Stimulated activated CD4-positive, alpha-beta T cell treated with anti-CD3 and anti-CD28 coated beads, Interleukin-1b, Interleukin-23, amount 100 ng/mL, for 1 hour (primary cell): ENCODE measurements at places on chromosomes 3 and 15.

- DNase-seq: no peak
Observed at GRCh38 chr15:44157679-44158078, 37.4 kb downstream of the FRMD5 start.

GRCh38 chr3:155500194-155500818, 206.8 kb upstream of the STRIT1 start:
- no peak for DNase-seq

DNA sequence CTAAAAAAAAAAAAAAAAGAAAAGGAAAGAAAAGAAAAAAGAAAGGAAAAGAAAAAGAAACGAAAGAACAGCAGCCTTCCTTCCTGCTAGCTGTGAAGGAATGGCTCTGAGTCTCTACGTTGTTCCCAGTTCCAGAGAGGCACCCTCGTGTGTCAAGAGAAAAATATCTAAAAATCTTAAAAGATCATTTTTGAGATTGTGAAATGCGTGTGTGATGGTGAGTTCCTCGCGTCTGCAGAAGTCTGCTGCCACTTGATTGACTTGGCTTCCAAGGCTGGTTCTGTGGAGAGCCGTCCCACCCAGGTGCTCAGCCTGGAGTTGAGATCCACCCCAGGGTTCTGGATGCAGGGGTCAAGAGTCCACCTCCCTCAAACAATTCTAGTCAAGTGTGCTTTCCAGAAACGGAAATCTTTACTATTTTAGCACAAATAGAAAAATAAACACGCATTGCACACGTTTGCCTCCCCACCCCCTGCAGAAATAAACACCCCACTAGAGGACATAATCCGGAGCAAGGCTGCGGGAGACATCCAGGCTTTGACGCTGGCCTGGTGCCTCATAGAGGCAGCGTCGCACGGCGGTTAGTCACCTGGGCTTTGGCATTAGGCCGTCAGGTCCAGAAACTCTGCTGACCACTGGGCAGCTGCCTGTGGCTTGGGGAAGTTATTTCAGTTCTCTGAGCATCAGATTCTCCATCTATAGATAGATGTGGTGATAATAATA, 265.4 kb downstream of the FAM43A start:
- DNase-seq: no peak

DNA sequence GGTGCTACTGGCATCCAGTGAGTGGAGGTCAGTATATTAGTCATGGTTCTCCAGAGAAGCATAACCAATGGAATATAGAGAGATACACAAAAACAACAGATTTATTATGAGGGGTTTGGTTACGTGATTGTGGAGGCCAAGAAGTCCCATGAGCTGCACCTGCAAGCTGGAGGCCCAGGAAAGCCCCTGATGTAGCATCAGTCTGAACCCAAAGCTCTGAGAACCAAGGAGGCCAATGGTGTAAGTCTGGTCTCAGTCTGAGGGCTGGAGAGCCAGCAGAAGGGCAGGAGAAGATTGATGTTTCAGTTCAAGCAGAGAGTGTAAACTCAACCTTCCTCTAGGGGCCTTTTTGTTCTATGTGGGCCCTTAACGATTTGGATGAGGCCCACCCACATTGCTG, 144.1 kb downstream of the KLF13 start:
- DNase-seq: no peak

DNA sequence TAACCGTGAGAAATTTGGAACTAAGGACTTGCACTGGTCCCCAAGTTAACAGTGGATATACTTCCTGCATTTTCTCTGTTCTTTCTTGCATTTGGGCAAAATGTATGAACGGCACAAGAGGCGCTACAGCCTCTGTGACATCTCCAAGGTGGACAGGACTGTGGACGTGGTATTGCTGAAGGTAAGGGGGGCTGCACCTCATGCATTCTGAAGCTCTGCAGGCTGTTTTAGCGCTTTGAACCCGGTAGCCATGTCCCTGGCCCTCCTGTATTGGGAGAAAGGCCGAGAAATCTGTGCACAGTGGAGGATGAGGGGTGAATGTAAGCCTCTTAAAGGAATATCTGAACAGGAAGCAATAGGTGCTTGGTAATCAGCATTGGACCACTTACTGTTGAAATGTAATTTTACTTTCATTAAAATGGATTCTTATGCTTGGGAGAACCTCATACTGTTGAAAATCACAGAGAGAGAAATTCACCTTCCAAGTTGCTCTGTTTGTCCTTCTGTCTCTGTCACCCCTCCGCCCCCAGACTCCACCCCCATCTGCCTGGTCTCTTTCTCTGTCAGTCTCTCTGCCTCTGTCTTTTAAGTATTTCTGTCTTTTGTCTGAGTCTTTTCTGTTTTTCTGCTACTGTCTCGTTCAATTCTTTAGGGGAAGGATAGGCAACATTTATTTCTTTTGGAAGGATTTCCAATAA, 174.6 kb downstream of the KLHL25 start:
- DNase-seq: no peak

- DNase-seq: no peak
Observed at GRCh38 chr3:15099364-15100098, 583 bp upstream of the RBSN start.

DNA sequence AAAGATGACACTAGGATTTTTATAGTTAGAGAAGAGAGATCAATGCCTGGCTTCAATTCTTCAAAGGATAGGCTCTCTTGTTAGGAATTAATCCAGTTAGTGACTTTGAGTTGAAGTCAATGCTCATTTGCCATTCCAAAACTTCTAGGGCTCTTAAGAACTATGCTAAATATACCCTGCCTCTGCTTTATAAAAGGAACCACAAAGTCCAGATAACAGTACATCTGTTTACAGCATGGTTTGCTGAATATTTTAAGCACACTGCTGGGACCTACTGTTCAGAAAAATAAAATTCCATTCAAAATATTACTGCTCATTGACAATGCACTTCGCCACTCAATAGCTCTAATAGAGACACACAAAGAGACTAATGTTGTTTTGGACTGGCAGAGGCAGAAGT, 786.6 kb upstream of the DPPA4 start:
- DNase-seq: no peak

DNA sequence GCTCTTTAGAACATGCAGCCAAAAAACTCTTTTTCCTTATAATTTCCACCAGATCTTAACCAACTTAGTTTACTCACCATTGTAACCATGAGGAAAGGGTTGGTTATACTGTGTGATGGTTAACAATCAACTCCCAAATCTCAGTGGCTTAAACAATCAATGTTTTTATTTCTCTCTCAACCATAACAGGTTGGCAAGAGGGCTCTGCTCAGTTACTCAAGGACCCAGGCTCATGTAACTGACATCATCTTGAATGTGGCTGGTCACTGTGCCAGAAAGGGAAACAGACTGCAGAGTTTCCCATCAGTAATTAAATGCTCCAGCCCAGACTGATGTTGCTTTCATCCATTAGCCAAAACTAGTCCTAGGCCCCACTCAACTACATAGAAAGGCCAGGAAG, 69.0 kb downstream of the ANKRD28 start:
- no peak for DNase-seq

GRCh38 chr15:25619076-25619475, 180.3 kb upstream of the UBE3A start:
- no peak for DNase-seq

DNA sequence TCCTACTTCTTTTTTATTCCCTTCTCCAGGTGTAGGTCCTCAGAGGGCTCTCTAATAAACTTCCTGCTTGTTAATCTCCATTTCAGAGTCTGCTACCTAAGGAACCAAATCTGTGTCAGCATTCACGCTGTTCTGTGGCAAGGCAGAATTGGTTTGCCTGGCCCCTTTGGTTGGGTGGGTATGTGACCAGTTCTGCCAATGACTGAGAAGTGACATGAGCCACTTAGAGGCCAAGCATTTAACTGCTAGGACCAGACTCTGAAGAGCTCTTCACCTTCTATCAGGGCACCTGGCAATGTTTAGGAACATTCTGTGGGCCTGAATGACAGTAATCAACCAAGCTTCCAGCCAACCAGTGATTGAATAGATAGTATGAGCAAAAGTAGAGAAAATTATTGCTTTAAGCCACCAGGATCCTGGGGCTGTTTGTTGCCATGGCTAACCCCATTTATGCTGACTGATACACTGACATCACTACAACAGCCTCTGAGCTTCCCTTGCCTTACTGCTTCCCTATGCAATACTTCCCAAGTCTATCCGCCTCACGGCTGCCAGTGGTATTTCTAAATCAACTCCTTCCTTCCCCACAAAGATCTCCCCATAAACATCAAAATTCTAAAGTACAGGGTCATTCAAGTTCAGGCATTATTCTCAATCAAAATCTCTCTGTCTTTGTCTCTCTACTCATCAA, 7.6 kb downstream of the FRMD4B start:
- DNase-seq: no peak

DNA sequence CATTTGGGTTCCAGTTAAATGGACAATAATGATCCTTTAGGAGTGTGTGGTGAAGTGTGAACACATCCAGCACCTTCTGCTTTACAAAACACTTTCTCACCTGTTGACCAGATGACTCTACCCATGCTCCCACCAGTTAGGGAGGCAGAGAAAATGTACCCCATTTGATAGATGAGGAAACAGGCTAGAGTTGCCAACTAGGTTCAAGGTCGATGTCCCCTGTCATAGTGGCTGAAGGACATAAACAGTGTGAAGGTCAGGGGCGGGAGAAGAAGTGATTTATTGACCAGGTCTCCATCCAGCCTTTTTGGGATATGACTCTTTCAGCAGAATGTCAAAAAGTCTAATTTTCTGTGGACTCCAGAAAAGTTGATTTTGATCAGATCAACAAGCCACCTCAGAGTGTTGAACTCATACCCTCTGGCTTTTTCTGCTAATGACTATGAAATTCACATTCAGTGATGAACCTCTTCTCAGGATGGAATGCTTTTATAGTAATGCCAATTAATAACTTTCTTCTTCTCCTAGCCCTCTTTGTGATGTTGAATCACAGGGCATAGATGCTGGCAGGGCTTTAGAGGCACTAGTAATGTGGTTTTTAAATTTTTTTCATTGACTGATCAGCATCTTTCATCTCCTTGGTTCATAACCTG, 57.5 kb downstream of the CPN2 start:
- DNase-seq: no peak

DNA sequence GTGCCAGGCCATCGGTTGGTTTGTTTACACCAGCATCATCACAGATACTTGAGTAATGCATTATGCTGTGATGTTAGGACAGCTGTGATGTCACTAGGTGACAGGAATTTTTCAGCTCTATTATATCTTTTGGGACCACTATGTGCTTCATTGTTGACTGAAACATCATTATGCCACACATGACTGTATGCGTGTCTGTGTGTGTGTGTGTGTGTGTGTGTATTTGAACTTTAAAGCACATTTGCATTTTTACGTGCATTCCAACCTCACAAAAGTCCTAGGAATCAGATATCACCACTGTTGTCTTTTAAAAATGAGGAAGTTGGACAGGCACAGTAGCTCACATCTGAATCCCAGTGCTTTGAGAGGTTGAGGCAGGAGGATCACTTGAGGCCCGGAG, 223.0 kb downstream of the TBL1XR1 start:
- DNase-seq: no peak

GRCh38 chr15:78216276-78217104, 17.9 kb downstream of the ACSBG1 start:
- DNase-seq: no peak

GRCh38 chr3:2578560-2578959, 479.9 kb downstream of the CNTN4 start:
- DNase-seq: no peak

- DNase-seq: no peak
Observed at GRCh38 chr3:108391917-108392593, 95.7 kb downstream of the HHLA2 start.

GRCh38 chr3:41163421-41163820, 35.9 kb upstream of the CTNNB1 start:
- no peak for DNase-seq

DNA sequence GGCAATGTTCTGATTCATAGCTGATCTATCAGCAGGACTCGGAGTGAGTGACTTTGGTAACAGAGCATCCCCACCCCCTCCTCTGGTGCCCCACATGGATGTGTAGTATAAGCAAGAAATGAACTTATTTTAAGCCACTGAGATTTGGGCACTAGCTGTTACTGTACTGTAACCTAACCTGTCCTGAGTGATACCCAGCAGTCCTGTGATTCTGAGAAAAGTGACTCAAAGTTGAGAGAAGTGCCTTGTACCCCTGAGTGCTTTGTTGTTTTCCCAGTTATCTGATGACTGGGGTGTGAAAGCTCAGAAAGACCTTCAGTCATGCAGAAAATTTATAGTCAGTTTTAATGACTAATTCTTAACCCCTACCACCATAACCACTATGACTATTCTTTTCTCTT, 439.9 kb upstream of the RBMS3 start:
- no peak for DNase-seq

DNA sequence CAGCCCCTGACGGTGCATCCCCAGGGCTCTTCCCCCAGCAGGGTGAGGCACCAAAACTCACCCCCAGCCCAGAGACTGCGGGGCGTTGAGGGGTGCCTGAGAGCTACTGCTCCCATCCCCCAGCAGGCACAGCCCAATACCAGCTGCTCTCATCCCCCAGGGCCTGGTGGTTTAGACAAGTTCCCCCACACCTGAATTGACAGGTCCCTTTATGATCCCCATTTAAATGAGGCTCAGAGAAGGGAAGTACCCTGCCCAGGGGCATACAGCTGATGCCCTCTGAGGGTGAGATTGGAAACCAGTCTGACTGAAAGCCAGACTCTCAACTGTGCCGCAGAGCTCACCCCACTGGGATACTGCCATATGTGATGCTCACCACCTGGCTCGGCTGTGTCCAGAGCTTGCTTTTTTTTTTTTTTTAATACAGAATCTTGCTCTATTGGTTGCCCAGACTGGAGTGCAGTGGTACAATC, 20.1 kb downstream of the DUSP7 start:
- DNase-seq: no peak

DNA sequence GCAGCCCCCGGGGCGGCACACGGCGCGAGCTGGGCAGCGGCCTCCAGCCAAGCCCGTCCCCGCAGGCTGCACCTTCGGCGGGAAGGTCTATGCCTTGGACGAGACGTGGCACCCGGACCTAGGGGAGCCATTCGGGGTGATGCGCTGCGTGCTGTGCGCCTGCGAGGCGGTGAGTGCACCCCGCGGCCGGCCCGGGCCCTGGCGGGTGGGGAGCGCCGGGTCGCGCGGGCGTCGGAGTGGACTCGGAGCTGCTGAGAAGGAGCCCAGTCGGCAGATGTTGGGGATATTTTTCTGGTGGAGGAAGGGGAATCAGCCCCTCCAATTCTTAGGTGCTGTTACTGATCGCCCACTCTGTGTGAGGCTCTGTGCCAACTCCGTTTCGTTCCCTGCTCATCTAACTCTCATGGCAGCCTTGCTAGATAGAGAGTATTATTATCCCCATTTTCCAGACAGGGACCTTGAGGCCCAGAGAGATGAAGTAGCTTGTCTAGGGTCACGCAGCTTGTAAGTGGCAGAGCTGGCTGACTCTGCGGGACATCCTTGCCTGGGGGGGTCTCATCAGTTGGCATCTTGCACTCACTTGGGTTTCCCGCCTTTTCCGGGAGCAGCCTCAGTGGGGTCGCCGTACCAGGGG, 890 bp downstream of the CHRD start:
- no peak for DNase-seq

GRCh38 chr3:9071936-9072666, 108.8 kb upstream of the RAD18 start:
- DNase-seq: no peak

DNA sequence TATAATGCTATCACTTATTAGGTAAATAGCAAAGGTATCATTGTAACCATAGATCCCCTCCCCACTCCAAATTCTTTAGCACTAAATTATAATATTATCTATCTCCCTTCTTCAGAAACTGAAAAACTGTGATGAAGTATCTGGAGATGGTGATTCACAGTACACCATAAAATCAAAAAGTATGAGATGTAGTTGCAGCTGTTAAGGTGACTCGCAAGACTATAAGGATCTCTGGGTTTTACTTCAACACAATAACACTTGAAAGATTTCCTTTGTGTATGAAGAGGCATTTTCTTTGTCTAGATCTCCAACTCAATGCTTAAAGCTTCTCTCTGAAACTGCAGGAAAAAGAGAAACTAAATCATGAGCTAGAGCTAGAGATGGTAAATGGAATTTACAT, 46.9 kb downstream of the IFT57 start:
- no peak for DNase-seq
